Suppressor macrophage (primary cell): ENCODE measurements at places on chromosomes 4 and X.

DNA sequence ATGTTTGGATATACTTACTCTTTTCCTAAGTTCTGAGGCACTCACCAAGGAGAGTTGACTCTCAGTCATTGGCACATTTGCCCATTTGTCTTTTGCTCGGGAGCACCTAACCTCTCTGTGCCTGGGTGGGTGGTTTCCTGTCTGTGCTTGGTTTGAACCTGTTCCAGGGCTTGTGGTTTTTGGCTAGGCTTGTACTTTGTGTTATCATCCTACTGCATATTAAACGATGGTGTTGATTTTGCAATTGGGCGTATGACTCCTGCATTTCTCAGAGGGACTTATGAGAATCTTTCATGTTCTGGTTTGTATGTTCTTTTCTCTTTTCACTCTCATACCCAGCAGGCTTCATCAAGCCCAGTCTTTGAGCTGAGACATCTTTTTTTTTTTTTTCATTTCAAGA lies 161.7 kb downstream of the BTC start:
- peak; percentile 60 for DNase-seq

- no peak for DNase-seq
Measured at GRCh38 chrX:99353412-99353811, 1056.7 kb downstream of the PCDH19 start.

- no peak for DNase-seq
Measured at GRCh38 chr4:95857761-95858160, 17.9 kb downstream of the PDHA2 start.

- no peak for DNase-seq
Measured at GRCh38 chr4:183299464-183299863, 20.6 kb downstream of the CLDN22 start.

- DNase-seq = no peak
Measured at GRCh38 chr4:137923494-137923893, 318.7 kb downstream of the SLC7A11 start.

- DNase-seq = no peak
Measured at GRCh38 chr4:145861336-145862318, 77.0 kb downstream of the ZNF827 start.

DNA sequence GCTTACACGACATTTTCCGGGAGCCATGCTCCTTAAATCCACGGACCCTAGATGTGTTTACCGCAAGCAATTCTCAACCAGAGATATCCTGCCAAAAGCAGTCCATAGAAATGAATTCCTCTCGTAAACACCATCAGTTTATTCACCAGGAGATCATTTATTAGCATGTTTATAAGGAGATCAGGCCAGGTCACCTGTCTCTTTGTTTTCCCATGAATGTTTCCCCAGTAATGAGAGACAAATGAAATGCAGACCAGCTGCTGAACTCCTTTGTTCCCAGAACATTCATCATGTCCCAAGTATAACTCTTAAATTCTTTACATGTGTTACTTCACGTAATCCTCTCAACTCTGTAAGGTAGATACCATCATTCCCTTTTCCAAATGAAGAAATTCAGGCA lies 137.1 kb downstream of the DDX53 start:
- DNase-seq = no peak

- no peak for DNase-seq
Measured at GRCh38 chrX:73849073-73849472, 286.1 kb downstream of the CHIC1 start.

- no peak for DNase-seq
Measured at GRCh38 chr4:99201690-99202089, 17.4 kb downstream of the ADH6 start.

- no peak for DNase-seq
Measured at GRCh38 chrX:96438803-96439202, 245.8 kb upstream of the DIAPH2 start.

DNA sequence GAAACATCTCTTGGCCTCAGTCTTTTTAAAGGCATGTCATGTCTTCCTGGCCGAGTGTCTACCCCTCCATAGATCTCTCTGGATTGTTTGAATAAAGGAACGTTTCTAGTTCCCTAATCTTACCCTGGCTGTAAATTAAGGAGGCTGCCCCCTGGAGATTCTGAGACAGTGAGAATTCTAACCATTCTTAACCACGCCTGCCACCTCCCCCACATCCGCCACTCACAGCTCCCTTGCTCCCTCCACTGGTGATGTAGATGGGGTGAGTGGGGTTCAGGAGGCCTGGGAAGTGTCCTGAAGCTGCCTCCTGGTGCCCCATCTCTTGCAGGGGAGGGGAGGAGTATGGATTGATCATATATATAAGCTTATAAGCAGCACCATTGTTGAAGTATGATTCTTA lies 48.0 kb upstream of the TRIM2 start:
- peak; percentile 68 for DNase-seq

GRCh38 chrX:39595977-39596376 lies 501.8 kb downstream of the BCOR start:
- no peak for DNase-seq

- no peak for DNase-seq
Measured at GRCh38 chr4:68162196-68162595, 32.5 kb upstream of the TMPRSS11F start.

GRCh38 chr4:105166066-105166465 lies 19.4 kb downstream of the TET2 start:
- no peak for DNase-seq

DNA sequence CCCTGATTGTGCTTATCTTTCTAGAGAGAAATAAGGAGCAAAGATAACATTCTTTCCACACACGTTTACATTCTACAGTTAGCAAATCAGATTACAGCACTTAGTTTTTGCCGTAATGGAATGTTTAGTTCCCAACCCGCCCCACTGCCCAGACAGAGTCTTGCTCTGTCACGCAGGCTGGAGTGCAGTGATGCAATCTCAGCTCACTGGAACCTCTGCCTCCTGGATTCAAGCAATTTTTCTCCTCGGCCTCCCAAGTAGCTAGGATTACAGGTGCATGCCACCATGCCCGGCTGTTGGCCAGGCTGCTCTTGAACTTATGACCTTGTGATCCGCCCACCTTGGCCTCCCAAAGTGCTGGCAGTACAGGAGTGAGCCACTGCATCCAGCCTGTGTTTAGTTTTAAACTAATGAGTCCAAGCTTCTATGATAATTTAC lies 8.4 kb upstream of the PRPS1 start:
- no peak for DNase-seq

- DNase-seq = no peak
Measured at GRCh38 chr4:186151499-186151898, 39.9 kb upstream of the CYP4V2 start.

GRCh38 chr4:81466841-81467671 lies 4.7 kb downstream of the RASGEF1B start:
- peak; percentile 92 for DNase-seq

GRCh38 chr4:41866799-41867677 lies 68.2 kb upstream of the TMEM33 start:
- DNase-seq = no peak

GRCh38 chr4:14906805-14907204 lies 95.5 kb upstream of the CPEB2 start:
- peak; percentile 55 for DNase-seq

DNA sequence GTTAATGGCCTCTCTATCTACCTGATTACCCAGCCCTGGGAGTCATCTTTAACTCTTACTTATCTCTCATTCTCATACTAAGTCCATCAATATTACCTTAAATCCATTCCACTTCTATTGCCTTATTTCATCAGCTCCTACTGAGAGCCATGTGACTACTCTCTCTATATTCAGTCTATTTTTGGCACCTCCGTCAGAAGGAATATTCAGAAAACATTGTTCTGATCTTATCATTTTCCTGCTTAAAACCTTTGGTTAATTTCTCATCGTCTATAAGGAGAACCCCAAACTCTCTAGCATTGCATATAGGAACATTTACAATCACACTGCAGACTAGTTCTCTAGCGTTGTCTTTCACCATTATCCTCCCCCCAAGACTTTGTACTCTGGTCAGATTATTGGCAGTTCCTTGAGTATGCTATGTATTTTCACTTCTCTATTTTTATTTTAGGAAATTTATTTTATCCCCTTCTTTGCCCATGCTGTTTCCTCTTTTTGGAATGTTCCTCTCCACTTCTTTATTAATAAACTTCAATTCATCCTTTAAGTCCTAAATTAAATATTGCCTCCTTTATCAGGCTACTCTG lies 13.7 kb upstream of the AMMECR1 start:
- peak; percentile 52 for DNase-seq

DNA sequence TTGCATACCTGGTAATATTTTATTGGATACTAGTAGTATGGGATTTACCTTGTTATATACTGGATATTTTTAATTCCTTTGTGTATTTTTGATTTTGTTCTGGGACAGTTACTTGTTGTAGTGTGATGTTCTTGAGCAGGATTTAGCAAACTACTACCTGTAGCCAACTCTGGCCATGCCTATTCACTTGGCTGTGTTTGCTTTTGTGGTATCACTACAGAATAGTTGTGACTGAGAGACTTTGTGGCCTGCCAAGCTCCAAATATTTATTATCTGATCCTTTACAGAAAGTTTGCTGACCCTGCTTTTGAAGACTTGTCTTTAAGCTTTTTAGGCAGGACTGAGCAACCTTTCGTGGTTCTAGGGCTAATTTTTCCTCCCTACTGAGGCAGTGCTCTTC lies 17.8 kb downstream of the ZCCHC4 start:
- no peak for DNase-seq

DNA sequence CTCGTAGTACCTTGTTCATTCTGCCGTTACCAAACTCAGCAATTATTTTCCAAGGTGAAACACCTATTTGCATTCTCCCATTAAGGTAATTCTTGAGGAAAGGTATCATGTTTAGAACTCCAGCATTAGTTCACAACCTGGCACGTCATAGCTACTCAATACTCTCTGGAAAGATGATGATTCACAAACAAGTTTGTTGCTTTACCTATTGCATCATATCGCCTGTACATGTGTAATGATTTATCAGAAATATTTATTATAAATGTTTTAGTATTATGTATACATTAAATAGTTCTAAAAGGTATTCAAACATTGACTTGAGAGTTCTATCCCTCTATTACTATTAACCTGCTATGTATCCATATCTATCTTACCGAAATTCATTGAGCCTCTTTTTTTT lies 658.3 kb upstream of the PITX2 start:
- DNase-seq = no peak

- peak; percentile 35 for DNase-seq
Measured at GRCh38 chr4:115090483-115091075, 22.8 kb downstream of the NDST4 start.

GRCh38 chr4:3834186-3834662 lies 68.0 kb downstream of the ADRA2C start:
- DNase-seq = no peak

GRCh38 chr4:42280327-42281095 lies 116.8 kb upstream of the SHISA3 start:
- DNase-seq = peak; percentile 68

GRCh38 chr4:89303177-89303576 lies 4.4 kb downstream of the GPRIN3 start:
- peak; percentile 59 for DNase-seq

- no peak for DNase-seq
Measured at GRCh38 chr4:105527081-105527480, 25.3 kb upstream of the ARHGEF38 start.

GRCh38 chr4:17315459-17315858 lies 196.4 kb downstream of the QDPR start:
- no peak for DNase-seq

- no peak for DNase-seq
Measured at GRCh38 chr4:148101235-148101634, 341.0 kb downstream of the NR3C2 start.

DNA sequence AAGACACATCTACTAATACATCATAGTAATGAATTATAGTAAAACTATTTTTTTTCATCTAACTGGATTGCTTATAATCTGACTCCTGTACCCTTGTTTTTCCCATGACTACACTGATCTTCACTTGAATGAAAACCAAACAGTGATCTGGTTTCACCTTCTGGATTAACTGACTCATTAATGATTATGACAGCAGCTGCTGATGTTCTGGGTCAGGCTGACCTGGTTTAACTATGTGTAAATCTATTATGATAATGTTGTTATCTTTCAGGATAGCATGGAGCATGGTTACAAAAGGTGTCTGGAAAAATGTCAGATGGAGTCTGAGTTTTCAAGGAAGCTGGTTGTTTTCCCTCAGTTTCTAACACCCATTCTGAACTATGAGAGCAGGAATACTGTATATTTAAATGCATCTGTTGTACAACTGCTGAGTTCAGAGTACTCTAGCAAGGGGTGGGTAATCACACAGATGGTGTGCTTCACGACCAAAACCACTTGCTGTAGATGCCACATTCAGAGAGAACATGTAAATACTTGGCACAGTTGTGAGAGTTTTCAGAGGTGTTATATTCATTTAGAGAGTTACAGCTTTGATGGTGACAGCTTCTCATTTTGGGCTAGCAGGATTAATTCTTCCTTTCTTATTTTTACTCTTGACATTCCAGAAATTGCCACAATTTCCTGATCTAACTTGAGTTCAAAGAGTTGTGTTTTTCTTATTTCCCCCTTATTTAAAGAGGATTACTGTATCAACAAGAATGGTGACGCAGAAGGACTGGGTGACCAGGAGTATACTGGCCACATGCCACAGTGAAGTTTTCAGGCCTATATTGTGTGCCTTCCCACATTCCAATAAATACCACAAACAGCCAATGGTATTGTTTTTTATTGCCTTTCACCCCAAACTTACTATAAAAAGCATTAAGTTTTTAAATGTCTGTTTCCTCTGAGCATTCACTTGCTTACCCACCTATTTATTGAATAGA lies 249.7 kb upstream of the TET2 start:
- DNase-seq = no peak

GRCh38 chr4:169791527-169792156 lies 33.9 kb upstream of the HPF1 start:
- DNase-seq = peak; percentile 34

DNA sequence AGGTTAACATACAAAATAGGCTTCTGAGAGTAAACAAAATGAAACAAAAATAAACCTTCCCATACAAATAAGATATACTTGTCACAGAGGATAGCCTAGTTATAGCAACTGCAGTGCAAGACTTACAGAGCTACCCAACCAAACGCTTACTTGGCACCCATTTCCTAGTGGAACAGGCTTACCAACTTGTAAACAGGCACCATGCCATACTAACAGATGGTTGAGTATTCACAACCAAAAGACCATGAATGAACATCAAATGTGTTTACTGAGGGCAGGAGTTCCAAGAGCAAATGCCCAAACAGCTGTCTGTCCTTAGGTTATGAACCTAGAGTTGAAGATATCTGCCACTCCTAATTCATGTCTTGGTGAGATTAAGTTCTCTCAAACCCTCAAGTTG lies 2629.2 kb downstream of the PCDH7 start:
- no peak for DNase-seq
